ENCODE measurements at places on chromosomes 1 and 21.

DNA sequence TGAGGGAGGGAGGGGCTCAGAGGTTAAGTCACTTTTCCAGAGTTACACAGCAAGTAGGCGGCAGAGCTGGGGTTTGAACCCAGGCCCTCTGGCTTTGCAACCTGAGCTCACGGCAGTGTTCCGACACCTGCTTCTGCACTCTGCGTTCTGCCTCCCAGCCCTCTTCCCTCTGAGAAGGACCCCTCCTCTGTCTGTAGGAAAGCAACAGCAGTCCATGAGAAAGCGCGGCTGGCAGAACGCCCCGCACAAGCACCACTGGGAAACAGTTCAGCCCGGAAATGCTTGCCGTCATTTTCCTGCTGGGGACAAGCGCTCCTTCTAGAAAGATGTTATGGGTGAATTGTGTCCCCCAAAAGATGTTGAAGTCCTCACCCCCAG lies 241.1 kb downstream of the NPHP4 start:
- DNase-seq = no peak

DNA sequence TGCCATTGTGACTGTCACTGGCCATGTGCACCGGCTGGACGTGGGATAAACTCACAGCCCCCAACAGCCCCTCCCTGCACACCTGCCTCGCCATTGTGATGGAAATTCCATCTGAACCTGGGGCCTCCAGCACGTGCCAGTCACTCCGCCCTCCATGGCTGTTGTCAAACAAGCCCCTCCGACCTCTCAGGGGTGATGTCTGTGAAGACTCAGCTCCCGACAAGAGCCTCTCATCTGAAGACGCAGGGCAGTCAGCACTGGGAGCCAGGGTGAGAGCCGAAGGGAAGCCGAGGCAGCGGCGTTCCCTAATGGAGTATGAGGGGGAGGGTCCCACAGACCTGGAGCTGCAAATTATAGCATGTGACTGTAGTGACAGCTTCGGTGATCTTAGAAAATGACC lies 1.4 kb upstream of the KRTAP10-2 start:
- DNase-seq = no peak

GRCh38 chr1:66331658-66332547 lies 202.1 kb upstream of the SGIP1 start:
- DNase-seq = no peak

DNA sequence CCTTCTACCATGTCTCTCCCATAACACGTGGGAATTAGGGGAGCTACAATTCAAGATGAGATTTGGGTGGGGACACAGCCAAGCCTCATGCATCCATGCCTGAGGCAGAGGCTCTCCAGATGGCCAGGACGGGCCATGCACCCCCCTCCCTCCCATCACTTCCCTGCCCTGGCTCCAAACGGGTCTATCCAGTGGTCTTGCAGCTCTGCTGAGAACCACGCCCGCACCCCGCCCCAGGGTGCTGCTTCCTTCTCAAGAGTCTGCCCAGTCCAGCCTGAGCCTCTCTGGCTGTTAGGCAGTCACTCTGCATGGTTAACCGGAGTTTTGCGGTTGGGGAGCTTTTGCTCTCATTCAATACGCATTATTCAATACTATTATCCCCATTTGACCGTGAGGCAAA lies 131.5 kb upstream of the TMEM51 start:
- no peak for DNase-seq

- DNase-seq = no peak
Observed at GRCh38 chr1:78620666-78621065, 418 bp downstream of the IFI44L start.

- no peak for DNase-seq
Observed at GRCh38 chr1:167104256-167104633, 10.4 kb downstream of the STYXL2 start.

- no peak for DNase-seq
Observed at GRCh38 chr1:1427106-1427819, 6.2 kb upstream of the ANKRD65 start.

DNA sequence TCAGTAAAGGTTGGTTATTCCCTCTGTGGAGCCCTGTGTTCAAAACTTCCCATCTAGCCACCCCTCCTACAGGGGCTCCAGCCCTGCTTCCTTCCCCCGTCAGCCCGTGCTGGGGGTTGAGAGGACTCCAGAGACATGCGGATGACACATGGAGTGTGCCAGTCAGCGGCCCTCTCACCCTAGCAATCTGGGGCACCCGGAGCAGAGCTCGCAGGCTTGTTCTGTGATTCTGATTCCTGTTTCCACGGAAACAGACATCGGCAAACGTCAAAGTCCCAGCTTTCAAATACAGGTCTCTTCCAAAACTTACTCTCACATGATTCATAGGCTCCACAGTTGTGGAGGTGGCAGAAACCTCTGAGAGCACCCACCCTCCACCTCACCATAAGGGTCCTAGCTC lies 9.8 kb upstream of the SSBP3 start:
- no peak for DNase-seq

DNA sequence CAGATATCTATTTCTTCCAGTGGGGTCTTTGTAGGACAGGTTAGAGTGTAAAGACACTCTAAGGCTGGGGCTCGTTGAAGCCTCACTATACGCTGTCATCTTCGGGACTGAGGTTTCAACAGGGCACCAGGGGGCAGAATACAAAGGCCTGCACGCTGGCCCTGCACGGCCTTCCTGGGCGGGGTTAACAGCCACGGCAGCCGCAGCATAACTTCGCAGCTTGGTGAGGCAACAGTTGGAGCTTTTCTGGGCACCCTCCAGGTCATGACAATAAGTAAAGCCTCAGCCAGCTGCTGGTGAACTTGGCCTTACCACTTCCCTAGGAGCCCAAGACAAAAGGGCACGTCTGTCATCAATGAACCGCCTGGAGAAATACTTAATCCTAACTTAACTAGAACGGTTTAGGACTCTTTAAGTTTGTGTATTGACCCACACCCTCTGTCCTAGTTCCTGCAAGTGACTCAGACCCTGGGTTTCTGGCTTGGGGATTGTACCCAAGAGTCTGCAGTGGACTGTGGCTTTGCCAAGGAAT lies 2.3 kb upstream of the RUNX1 start:
- DNase-seq = no peak

DNA sequence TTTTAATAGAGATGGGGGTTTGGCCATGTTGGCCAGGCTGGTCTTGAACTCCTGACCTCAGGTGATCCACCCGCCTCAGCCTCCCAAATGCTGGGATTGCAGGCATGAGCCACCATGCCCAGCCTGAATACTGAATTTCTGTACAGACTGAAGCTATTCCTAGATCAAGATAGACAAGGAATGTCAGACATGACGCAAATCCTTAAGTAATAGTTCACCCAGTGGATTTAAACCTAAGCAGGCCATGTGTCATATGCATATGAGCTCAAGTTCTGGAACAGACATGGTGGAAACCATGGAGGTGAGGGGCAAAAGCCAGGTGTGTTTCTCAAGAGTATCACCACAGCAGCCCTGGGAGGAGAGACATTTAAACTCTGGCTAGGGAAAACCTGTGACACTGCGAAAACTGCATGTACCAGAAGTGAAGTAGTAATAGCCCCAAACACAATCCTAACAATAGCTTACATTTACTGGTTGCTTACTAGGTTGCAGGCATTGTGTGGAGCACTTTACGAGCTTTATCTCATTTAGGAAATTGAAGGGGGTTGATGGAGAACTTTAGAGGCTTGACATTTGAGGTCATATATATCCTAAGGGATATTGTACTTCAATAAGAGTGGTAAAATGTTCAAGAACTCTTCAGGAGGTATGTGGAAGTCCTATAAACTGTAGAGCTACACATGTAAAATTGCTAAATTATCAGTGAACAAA lies 31.7 kb upstream of the MAN1A2 start:
- no peak for DNase-seq

- no peak for DNase-seq
Observed at GRCh38 chr1:223180731-223181321, 37.8 kb upstream of the TLR5 start.

DNA sequence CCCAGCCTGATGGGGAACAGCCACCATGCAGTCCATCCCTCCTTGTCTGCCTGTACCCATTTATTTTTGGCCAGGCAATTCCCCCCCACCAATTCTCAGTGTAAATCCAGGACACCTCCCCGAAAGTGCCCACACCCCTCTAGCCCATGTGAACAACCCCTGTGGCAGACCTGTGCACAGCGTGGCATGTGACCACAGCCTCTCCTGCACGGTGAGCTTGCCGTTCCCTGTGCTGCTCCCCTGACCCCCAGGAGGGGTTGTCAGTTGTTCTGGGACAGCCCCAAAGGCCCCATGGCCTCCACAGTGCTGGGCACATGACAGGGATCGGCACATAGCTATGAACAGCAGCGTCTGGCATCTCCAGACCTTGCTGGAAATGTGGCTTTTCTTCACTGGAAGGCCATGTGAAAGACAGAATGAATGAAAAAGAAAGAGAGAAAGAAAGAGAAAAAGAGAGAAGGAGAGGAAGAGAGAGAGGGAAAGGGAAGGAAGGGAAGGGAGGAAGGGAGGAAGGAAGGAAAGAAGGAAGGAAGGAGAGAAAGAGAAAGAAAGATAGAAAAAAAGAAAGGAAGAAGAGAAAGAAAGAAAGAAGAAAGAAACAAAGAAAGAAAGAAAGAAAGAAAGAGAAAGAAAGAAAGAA lies 3.9 kb downstream of the CAPN9 start:
- DNase-seq = no peak

- DNase-seq = no peak
Observed at GRCh38 chr1:152878042-152878441, at the start of gene SMCP. Gene SMCP (plus strand): TSS chr1:152878322. CDS start chr1:152884423, 6,101 bp downstream.

GRCh38 chr1:113399062-113399583 lies 8.8 kb downstream of the MAGI3 start:
- no peak for DNase-seq

- no peak for DNase-seq
Observed at GRCh38 chr1:97610748-97611147, 310.1 kb downstream of the DPYD start.

GRCh38 chr1:179867493-179868330 lies 9.9 kb downstream of the TOR1AIP2 start:
- peak; percentile 21 for DNase-seq
